ENCODE measurements at places on chromosomes 2 and 18. TPM values are rescaled to one million over a fixed set of nuclear protein-coding genes. Genes with fewer than 3 reads are reported as not detected.

The KIAA2012 gene
- not detected for total RNA-seq

The CYTIP gene
- total RNA-seq, result 0.34 TPM

The CKAP2L gene
- 2.5 TPM for total RNA-seq

The SP5 gene
- not detected for total RNA-seq

GRCh38 chr2:132617989-132618388 lies 52.0 kb downstream of the LYPD1 start:
- DNase-seq, result no peak

GRCh38 chr2:114237331-114237730 lies 205.1 kb upstream of the DPP10 start:
- no peak for DNase-seq

DNA sequence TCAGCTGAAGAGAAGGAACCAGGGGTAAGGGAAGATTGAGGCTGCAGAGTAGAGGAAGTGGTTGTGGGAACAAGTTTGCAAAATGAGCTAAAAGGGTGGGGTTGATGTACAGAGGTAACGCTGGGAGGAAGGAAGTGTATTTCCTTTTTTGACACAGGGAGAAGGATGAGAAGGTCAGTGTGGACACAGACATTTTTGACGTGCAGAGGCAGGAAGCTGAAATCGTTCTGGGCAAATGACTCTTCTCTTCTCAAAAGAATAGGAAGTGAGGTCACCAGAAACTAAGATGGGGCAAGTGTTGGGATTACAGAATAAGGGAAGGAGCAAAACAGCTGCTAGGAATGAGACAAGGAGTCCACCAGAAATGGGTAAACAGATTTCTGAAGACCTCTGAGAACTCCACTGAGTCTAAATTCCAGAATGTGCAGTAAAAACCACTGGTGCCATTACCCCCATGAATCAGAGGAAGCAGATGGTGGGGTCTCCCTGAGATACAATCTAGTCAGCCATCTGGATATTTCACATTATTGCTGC lies 20.0 kb upstream of the RNF149 start:
- DNase-seq, result no peak

DNA sequence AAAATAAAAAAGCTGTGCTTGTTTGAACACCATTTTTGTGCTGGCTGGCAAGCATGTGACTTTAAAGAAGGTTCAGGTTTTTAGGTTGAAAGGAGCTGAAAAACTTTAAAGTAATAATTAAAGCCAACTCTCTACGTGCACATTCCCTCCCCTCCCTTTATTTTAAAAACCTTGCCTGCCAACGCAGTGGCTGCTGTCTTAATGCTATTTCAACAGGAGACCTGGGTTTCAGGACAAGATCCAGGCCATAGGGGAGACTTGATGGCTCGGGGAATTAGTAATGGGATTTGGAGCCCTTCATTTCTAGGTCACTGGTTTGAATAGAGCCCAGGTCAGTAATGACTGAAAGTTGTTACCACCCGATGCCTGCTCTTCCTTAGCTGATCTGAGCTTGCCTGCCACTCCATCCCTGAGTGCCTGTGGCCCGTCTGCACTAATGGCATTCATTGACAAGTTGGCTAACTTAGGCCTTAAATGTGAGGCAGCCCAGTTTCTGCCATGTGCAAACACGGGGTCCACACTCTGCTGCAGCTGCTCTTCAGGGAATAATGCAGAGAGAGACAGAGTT lies 1233.2 kb upstream of the ZEB2 start:
- no peak for DNase-seq

All from kidney epithelial cell (primary cell).